ENCODE measurements at places on chromosomes 5 and 9. TPM values are rescaled to one million over a fixed set of nuclear protein-coding genes. Genes with fewer than 3 reads are reported as not detected.
A peak's percentile ranks its signal among the peaks of the same experiment; 100 is the strongest.

GRCh38 chr5:117463881-117464570, 889.4 kb upstream of the SEMA6A start:
- no peak for DNase-seq

The HNRNPK gene
- 437 TPM for total RNA-seq

DNA sequence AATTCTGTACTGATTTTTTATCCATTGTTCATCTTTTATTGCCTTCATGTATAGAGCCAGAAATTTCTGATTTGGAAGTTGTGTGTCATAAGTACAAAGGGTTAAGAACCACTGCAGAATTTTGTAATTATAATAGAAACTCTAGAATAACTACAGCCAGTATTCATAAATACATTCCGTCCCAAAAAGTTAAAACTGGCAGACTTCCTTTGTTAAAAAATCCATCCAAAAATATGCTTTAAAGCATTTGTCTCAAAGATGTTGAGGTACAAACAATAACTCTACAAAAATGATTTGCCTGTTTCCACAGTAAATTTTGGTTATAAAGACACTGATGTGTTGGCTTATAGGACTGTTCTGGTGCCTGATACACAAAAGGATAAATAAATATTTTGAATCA, 436.6 kb downstream of the DTWD2 start:
- DNase-seq: no peak

- no peak for DNase-seq
These were observed 322.8 kb upstream of the RFX3 start for GRCh38 chr9:3848445-3849114.

DNA sequence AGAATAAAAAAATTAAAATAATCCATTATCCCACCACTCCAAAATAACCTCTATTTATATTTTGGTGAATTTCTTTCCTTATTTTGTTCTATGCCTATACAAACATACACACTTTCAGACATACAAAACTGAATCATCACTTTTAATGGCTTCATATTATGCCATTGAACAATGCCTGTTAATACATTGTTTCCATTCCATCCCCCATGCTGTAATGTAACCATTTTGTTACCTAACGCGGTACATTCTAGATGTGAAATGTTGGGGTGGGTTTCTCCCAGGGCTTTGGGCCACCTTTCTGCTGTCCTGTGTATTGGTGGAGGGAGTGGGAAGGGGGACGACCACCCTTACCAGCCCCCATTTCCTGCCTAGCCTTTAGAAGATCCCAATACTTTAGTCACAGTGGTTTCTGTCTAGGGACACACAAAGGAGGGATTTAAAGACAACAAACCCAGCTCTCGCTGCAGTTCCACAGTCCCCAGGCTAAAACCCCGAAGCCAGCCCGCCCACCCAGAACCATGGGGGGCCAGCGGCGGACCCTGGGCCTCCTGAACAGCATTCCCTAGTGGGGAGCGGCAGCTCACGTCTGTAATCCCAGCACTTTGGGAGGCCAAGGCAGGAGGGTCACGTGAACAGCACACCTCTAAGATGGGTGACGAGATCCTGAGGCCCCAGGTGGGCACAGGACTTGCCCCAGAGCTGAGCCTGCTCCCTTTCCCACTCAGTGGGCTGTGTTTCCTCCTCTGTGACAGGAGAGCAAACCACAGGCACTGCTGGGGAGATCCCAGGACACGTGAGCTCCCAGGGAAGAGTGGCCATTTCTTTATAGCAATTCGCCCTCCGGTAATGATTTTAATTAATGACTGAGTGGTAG, 56.9 kb upstream of the STXBP1 start:
- no peak for DNase-seq

The ABL1 gene
- total RNA-seq: 117 TPM

The CMBL gene
- 2.6 TPM for total RNA-seq

The SEPTIN8 gene
- 17.7 TPM for total RNA-seq

DNA sequence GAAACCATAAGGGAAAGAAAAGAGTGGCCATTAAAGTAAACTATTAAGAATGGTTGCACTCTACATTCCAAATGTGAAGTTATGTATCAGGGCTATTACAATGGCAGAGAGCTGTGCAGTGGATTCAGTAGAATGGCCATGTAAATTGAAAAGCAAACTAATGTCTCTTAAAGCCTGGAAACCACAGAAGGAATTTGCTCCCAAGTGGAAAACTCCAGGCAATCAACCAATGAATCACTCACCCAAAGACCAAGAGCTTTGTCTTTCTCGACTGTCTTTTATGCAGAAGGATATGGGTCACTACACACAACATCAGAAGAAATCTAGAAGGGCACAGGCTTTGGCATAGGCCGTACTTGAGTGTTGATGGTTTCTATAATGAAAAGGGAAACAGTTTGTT, 114.9 kb downstream of the TLE1 start:
- no peak for DNase-seq

GRCh38 chr5:141565826-141566570, 52.8 kb downstream of the DIAPH1 start:
- DNase-seq: no peak

- no peak for DNase-seq
These were observed 12.0 kb upstream of the AOPEP start for GRCh38 chr9:94714494-94714893.

DNA sequence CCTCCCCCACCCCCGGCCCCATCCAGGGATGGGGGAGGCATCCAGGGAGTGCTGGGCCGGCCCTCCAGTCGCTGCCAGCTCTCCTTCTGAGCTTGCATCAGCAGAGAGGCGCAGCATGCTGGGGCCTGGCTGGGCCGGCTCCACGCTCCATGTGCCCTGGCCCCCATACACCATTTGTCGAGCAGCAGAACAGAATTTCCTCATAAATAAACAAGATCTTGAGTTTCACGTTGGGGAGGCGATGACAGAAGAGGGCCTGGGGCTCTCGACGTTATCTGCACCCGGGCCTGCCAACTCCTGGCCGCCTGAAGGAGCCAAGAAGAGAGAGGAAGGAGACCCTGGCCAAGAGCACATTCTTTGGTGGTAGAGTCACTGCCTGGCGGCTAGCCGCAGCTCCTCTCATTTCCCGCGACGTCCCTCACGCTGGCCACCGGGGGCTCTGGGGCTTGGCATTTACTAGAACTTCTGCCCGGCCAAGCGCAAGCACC, 177.0 kb downstream of the FGF18 start:
- peak; percentile 58 for DNase-seq

The CDX1 gene
- 0.34 TPM for total RNA-seq

- no peak for DNase-seq
These were observed 7.6 kb downstream of the FOXE1 start for GRCh38 chr9:97860451-97861147.

The NEUROG1 gene
- not detected for total RNA-seq

DNA sequence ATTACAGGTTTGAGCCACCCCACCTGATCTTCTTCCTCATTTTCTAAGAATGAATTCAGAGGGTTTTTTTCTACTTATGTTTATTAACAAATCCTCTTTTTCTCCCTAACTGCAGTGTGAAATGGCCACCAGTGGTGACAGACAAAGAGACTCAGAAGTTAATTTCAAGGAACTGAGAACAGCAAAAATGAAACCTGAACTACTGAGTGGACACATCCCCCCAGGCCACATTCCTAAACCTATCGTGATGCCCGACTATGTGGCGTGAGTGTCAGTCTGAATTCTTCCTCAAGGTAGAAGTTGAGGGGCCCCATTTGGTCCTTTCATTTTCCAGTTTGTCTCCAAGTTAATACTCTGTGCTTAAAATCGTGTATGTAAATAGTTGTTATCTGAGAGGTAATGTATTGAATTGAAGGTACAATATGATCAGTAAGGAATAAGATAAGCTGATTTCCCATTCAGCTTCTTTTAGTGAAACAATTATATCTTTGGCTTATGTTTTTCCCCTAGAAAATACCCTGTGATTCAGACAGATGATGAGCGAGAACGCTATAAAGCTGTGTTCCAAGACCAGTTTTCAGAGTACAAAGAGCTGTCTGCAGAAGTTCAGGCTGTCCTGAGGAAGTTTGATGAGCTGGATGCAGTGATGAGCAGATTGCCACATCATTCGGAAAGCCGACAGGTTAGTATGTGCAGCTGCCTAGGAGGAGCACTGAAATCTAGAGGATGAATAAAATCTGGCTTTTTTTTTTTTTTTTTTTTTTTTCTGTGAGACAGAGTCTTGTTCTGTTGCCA, 17.7 kb downstream of the MARVELD2 start:
- no peak for DNase-seq

GRCh38 chr5:116629168-116629567, 54.5 kb upstream of the SEMA6A start:
- no peak for DNase-seq

The RLN2 gene
- not detected for total RNA-seq

DNA sequence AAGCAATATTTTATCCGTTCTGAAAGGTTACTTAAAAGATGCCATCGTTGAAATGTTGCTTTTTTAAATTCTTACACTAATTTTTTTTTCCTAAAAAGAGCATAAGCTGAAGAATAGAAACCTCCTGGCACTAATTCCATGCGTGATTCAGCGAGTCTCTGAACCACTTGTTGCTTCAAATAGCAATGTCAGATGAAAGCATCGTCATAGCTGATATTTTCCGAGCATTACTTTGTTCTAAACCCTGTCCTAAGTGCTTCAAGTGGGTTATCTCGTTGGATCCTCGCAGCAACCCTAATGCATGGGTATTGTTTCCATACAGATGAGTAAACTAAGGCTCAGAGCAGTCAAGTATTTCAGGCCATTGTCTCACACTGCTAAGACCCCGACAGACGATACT, 79.7 kb downstream of the CDH6 start:
- no peak for DNase-seq

DNA sequence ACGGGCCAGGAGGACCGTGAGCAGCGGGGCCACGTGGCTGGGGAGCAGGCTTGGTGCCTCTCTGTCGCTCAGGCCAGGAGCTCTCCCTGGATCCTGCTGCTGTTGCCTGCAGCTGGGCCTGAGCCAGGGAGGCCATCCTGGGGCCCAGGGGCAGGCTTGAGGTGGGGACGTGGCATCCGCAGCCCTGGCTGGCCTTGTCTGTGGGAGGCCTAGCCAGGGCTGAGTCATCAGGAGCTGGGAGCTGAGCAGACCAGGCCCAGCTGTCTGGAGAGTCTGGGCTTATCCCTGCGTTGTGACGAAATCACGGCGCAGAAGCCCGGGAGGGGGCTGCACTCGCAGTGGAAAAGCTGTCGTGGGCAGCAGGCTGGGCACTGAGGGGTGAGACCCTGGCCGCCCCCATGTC, 138.8 kb upstream of the COL5A1 start:
- DNase-seq: peak; percentile 79

GRCh38 chr5:159987031-159987674, 21.8 kb upstream of the TTC1 start:
- peak; percentile 75 for DNase-seq

DNA sequence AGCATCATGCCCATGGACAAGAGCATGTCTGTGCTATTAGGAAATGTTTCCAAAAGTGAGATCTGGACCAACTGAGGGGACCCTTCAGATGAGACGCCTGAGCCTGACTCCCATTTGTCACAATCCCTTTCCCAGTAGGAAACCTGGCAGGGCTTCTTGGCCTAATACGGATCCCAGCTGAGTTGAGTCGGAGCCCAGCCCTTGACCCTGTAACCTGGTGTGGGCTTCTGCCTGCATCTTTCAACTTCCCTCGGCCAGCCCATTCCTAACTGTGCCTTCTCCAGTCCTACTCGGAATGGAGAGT, 148.3 kb downstream of the IRX2 start:
- DNase-seq: no peak

The CSNK1A1 gene
- 244 TPM for total RNA-seq

DNA sequence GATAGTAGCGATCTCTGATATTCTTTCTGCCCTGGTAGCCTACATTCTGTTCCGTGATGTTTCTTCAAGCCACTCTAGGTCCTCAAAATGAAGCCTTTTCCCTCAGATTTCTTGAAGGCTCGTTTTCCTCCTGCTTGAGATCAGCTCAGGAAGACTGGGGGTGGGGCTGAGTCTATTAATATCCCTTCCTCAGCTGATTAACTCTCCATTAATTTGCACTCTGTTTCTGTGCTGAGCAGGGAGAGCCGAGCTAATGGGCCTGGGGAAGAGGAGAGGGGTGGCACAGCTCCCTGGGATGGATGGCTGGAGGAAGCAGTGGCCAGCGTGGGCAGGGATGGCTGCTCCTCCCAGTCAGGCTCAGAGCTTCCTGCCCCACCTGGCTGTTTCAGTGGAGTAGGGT, 93.3 kb downstream of the PPARGC1B start:
- DNase-seq: no peak

The NMUR2 gene
- total RNA-seq: not detected

The CDC25C gene
- total RNA-seq: not detected

DNA sequence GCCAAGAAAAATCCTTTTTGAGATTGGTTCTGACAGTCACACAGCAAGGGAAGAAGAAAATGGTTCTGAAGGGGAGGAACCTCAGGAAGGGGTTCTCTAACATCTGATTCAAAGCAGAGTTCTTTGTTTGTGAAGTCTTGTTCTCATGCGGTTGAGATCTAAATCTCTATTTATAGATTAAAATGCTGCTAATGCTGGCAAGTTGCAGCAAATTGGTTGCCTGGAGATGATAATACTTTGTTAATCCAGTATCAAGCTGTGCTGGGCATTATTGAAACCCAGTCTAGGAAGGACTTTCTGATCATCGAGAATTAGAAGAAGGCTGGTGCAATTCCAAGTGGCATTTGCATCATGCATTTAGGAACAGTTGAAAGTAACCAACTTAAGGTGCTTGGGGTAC, 34.0 kb upstream of the SLC28A3 start:
- DNase-seq: no peak

The NUTM2F gene
- not detected for total RNA-seq

GRCh38 chr5:112535356-112535755, 116.3 kb upstream of the EPB41L4A start:
- DNase-seq: no peak

The C9orf153 gene
- total RNA-seq: 1.8 TPM

- no peak for DNase-seq
These were observed 75.5 kb upstream of the ELL2 start for GRCh38 chr5:96037128-96037527.

GRCh38 chr5:163916861-163917260, 411.4 kb downstream of the MAT2B start:
- DNase-seq: no peak
